ENCODE measurements at places on chromosomes 16 and 17.

DNA sequence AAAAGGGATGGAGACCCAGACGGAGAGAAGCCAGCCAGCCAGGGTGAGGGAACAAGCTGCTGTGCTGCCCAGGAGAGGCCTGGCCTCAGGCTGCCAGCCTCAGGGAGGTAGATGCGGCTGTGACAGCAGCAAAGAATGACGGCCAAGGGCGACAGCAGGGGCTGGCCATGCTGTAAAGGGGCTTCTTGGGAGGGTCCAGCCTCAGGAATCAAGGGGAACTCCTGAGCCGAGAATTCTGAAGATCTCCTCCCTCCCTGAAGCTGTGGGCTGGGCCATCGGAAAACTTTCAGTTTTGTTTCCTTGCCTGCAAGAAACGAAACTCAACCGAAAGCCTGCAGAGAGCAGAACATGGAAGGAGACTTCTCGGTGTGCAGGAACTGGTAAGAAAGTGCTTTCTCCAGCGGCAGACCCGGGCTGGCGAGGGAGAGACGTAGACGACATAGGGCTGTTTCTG is at the start of gene XAF1:
Gene XAF1 (plus strand): TSS at position 316 of the 454 bp plus-strand sequence. CDS start 33 bp downstream, at position 349.
- peak; percentile 17 for DNase-seq

DNA sequence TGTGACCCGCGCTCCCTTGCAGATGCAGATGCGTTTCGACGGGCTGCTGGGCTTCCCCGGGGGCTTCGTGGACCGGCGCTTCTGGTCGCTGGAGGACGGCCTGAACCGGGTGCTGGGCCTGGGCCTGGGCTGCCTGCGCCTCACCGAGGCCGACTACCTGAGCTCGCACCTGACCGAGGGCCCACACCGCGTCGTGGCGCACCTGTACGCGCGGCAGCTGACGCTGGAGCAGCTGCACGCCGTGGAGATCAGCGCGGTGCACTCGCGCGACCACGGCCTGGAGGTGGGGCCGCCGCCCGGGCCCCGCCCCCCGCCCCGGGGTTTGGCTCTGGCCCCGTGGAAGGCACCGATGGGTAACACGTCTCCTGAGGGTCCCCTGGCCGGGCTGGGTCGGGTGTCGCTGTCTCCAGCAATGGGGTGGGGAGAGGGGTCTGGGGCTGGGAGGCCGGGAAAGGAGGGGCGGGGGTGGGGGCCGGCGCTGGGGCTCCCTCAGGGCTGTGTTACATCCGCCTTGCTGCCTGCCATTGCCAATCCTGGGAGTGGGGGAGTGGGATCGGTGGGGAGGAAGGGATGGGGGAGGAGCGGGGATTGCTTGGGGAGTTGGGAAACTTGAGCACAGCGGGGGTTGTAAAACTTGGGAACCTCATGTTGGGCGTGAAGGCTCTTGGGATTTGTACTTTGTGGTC is 737 bp downstream of the NUDT16L1 start:
- peak; percentile 73 for DNase-seq

GRCh38 chr17:65071861-65072260 is 15.3 kb upstream of the GNA13 start:
- no peak for DNase-seq

- no peak for DNase-seq
These were observed 388.5 kb downstream of the SEC14L1 start for GRCh38 chr17:77529328-77529650.

- DNase-seq = no peak
These were observed 236.4 kb downstream of the HS3ST3A1 start for GRCh38 chr17:13365331-13365730.

DNA sequence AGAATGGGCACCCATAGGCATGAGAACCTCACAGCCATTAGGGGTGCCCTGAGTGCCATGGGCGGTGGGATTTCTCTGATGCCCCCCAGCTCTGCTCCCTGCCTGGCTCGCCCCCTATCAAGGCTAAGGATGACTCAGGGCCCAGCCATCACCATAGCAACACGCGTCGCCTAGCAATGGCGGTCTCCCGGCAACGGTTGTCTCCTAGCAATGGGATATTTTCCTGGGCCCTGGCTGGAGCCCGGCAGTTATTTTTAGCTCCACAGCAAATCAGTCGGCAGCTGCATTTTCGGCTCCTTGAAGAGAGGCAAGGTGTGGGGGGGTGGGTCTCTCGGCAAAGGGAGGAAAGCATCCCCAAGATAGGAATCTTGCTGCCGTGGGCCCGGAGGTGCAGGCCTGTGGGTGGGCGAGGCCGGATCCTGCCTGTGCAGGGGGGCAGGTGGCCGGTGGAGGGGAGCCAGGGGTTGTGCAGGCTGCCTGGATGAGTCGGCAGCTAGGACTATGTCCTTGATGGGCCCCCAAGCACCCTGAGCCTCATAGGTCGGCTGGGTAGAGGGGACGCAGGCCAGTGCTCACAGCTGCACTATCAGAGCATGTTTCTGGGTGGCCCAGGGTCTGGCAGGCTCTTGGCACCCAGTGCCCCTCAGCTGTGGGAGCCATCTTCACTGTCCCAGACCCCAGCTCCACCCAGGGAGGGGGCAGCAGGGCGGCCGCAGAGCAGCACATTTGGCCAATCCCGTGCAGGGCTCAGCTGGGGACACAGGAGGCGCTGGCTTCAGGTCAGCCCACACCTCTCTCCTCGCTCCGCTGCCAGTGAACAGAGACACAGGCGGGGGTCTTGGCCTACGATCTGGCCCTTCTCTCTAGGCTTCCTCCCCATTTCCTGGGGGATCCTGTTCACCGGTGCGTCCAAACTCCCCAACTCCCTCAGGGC is 4.2 kb upstream of the FBXL16 start:
- DNase-seq = no peak

- peak; percentile 73 for DNase-seq
These were observed 483 bp downstream of the LLGL2 start for GRCh38 chr17:75525806-75526554.

- no peak for DNase-seq
These were observed 2.9 kb downstream of the CMTM1 start for GRCh38 chr16:66569131-66569530.

- DNase-seq = no peak
These were observed 32.5 kb downstream of the ABCC12 start for GRCh38 chr16:48123104-48123788.

DNA sequence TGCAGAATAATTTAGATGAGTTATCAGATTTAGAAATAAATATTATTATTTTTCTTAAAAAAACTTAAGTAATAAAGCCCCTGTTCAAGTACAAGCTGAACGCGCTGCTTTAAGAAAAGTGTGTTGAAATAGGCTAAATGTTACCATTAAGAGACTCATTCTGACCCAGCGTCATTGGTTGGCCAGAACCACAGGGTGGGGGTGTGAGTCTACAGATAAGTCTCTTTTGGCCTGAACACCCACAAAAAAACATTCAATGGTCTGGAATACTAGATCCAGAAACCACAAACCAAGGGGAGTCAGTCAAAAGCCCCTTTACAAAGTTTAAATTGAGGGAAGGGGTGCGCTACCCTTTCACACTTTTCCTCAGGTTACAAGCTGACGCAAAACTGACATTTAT is 776.1 kb downstream of the KCNJ2 start:
- DNase-seq = no peak

GRCh38 chr17:17853811-17854447 is 17.1 kb upstream of the SREBF1 start:
- DNase-seq = no peak

GRCh38 chr17:4708436-4708835 is 2.0 kb upstream of the ARRB2 start:
- DNase-seq = no peak

DNA sequence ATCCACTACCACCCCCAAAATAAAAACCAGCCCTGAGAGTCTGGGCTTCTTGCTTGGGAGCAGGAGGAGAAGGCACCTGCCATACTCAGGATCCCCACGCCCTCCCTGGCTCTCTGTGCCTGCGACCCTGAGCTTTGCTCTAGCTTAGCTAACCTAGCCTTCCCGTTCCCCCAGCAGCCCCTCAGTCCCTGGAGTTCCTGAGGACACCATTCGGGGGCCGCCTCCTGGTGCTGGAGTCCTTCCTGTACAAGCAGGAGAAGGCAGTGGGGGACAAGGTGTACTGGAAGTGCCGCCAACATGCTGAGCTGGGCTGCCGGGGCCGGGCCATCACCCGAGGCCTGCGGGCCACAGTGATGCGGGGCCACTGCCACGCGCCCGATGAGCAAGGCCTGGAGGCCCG is 18.5 kb downstream of the FLYWCH1 start:
- DNase-seq = no peak

DNA sequence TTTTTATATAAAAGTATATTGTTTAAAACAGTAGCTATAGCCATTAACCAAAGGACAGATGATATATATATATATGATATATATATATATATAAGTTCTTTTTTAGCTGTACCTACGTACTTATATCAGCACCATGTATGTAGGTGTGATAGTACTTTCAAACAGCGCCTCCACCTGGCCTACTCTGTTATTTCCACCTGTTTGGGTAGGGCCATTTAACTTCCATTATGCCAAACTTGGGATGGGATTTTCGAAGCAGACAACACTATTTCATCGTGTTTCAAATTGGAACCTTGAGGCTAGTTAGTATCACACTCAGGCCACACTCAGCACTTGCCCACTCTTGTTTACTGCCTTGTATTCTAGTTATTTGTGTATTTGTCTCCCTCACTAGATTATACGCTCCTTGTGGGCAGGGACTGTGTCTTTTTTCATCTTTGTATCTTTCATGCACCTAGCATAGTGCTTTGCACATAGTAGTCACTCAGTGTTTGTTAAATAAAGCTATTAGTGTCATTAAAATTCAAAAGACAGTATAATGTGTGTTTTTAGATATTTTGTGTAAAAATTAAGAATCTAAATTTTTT is 11.8 kb upstream of the CLTC start:
- DNase-seq = peak; percentile 9

DNA sequence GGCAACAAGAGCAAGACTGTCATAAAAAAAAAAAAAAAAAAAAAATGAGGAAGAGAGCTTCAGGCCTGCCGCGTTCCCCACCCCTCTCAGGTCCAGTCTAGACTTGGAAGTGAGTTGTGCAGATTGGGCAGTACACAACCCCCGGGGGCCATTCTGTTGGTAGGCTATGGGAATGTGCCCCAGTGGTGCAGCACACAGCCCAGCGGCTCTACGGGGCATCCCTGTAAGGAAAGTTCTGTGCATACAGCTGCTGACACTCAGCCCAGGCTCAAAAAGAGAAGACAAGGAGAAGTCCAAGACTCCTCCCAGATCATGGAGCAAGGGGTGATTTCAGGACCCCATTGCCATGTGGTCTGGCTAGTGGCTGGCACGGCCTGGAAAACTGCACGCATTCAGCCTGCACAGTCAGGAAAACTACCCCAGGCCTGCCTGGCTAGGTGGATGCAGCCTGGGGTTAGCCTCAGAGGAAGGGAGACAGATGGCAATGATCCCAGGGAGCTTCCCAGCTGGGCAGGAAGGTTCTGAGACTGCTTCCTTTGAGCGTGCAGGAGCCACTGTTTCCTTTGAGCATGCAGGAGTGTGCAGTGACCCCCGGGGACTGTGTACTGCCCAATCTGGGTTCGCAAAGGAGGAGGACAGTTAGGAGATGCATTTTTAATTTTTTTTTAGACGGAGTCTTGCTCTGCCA is 44.8 kb downstream of the PECAM1 start:
- no peak for DNase-seq

DNA sequence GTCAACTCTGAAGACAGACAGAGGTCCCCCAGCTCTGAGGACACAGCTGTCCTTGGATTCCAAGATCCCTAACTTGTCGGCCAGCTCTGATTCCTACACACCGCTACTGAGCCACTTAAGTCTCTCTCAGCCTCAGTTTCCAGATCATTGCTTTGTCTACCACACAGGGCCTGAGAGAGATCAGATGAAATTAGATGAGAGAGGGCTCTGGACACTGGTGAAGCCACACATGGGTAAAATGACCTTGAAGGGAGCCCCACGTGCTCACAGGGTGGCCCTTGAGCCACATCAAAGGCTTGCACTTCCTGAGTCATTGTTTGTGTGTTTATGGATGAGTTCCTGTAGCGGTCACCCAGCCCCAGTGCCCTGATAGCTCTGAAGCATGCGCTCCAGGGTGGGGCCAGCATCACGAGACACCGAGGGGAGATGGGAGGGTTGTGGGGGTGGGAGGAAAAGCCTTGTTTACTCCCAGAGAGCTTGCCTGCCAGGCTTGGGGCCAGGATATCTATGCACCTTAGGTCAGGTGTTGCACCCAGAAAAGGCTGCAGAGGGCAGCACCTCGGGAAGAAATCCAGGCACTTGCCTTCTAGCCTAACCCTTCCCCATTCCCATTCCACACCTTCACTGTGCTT is 32.7 kb upstream of the SLC6A2 start:
- peak; percentile 7 for DNase-seq

DNA sequence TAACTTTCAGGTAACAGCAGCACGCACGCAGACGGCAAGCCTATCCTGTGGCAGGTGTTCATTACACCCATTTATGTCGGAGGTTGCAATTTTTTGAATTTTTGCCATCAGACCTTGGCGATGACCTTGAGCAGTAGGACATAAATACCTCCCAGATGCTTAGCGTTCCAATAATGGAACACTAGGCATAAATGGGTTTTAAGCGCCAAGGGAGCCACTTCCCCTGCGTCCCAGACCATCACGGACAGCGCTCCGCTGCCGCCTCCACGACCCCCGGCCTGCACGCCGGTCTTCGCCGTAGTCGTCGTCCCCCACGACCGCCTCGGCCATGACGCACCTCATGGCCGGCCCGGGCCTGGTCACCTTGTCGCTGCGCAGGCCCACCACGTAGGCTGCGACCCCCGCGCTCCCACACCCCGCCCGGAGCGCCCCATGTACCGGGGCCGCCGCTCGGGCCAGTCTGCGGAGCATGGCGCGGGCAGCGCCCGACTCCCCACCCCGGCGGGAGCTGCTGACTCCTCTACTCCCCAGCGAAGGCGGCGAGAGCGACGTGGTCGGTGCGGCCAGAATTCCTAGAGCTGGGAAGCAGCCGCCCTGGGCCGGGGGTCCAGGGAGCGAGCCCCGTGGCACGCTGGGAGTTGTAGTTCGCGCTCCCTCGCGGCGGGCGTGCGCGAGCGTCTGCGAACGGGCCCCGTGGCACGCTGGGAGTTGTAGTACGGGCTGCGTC is 22.7 kb downstream of the TMEM235 start:
- DNase-seq = peak; percentile 85

DNA sequence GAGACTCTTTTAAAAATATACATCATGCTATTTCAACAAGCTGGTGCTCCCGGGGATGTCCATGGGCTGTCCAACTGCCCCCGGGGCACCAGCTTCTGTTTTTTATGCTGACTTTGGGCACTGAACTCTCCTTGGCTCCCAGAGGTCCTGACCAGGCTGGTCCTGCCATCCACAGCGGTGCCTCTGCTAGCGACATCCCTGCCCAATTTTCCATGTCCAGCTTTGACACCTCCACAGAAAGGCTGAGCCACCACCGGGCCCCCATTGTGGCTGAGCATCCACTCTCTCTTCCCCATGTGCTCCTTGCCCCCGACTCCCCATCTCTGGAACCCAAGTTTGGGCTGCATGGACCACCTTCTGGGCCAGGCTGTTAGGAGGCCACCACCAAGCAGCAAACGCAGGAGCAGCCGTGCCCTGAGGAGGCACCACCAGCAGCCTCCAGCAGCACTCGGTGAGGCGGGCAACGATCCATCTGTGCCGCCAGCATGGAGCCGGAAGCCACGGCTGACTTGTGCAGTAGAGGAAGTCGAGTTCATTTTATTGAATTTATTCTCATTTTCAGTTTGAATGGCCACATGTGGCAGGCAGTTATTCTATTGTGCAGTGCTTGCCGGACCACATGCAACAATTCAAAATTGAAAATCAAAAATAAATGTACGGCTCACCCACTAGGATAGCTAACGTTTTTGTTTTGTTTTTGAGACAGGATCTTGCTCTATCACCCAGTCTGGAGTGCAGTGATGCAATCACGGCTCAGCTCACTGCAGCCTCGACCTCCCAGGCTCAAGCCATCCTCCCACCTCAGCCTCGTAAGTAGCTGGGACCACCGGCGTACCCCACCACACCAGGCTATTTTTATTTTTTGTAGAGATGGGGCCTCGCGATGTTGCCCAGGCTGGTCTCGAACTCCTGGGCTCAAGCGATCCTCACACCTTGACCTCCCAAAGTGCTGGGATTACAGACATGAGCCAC is 2.8 kb upstream of the MEAK7 start:
- DNase-seq = no peak

Data from thyroid gland (tissue), 4 donors.